ENCODE measurements at places on chromosomes 12 and 14. TPM values are rescaled to one million over a fixed set of nuclear protein-coding genes. Genes with fewer than 3 reads are reported as not detected.

DNA sequence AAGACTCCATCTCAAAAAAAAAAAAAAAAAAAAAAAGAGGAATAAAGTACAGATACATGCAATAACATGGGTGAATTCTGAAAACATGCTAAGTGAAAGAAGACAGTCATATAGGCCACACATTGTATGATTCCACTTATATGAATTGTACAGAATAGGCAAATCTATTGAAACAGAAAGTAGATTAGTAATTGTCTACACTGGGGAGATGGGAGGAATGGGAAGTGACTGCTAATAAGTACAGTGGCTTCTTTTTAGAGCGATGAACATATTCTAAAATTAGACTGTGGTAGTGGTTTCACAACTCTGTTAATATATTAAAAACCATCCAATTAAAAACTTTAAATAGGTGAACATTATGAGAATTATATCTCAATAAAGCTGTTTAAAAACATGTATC lies 74.4 kb downstream of the ANKS1B start:
- no peak for DNase-seq

- peak; percentile 26 for DNase-seq
These were observed 111.6 kb downstream of the SCAF11 start for GRCh38 chr12:45878630-45879255.

DNA sequence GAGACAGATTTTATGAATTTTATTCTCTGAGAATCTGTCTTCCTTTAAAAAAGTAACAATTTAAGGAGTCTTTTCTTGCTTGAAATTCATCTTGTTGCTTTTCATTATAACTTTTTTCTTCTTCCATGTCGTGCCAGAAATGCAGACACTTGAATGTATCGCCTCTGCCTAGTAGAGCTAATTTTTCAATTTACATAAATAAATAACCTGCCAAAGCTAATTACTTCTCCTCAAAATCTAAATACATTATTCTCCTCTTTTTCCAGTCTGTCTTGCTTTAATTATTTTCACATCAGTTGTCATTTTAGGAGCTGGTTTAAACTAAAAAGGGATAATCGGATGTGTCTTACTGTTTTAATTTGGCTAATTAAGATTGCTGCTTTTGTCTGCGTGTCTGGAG lies 711.1 kb upstream of the SEL1L start:
- DNase-seq, result no peak

- no peak for DNase-seq
These were observed 14.8 kb downstream of the SLC25A29 start for GRCh38 chr14:100291305-100292075.

The BMP4 gene
- total RNA-seq, result not detected

- no peak for DNase-seq
These were observed 550 bp downstream of the GNG2 start for GRCh38 chr14:51860825-51861499.

DNA sequence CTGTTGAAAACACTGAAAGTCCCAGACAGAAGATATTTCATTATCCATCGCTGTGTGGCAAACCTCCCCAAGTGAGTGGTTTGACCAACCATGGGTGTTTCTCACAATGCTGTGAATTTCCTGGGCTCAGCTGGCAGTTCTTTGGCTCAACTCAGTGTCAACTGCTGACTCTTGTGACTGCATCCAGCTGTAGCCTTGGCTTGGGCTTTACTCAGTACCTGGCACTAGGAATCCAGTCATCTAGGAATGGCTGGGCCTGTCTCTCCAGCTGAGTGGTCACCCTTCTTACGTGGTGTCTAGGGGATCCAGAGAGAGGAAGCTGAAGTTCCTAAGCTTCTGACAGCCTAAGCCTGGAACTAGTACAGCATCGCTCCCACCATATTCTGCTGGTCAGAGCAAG lies 80.7 kb upstream of the PSMC1 start:
- no peak for DNase-seq

DNA sequence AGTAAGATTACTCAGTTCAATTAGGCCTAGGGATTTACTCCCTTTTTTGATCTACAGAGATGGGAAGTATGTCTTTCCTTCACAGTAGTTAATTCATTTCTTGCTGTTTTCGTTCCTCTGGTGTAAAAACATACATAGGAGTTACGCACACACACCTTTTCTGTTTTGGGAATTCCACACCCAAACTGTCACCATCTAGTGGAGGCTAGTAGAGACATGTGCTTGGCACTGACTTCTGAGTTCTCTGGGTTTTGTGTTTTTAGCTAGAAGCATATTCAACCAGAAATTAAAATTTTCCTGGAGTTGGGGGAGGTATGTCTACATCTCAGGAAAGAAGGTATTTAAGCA lies 1.4 kb downstream of the SUSD6 start:
- no peak for DNase-seq

The ESR2 gene
- 0.32 TPM for total RNA-seq

The TAS2R20 gene
- 1.4 TPM for total RNA-seq

- no peak for DNase-seq
These were observed 10.1 kb downstream of the FOXN3 start for GRCh38 chr14:89406941-89407340.

The PTPRO gene
- 0.46 TPM for total RNA-seq

GRCh38 chr12:131009595-131010395 lies 56.1 kb downstream of the ADGRD1 start:
- no peak for DNase-seq

- DNase-seq, result no peak
These were observed 695 bp upstream of the MMP19 start for GRCh38 chr12:55843431-55843830.

The AQP6 gene
- total RNA-seq, result not detected

- peak; percentile 7 for DNase-seq
These were observed 98.5 kb upstream of the RASSF8 start for GRCh38 chr12:25859976-25860375.

GRCh38 chr12:29447285-29447975 lies 50.1 kb downstream of the OVCH1 start:
- DNase-seq, result no peak

GRCh38 chr14:22024137-22024536 lies 350.5 kb upstream of the OR4E1 start:
- DNase-seq, result no peak

GRCh38 chr14:91258011-91258618 lies 13.6 kb upstream of the GPR68 start:
- no peak for DNase-seq

DNA sequence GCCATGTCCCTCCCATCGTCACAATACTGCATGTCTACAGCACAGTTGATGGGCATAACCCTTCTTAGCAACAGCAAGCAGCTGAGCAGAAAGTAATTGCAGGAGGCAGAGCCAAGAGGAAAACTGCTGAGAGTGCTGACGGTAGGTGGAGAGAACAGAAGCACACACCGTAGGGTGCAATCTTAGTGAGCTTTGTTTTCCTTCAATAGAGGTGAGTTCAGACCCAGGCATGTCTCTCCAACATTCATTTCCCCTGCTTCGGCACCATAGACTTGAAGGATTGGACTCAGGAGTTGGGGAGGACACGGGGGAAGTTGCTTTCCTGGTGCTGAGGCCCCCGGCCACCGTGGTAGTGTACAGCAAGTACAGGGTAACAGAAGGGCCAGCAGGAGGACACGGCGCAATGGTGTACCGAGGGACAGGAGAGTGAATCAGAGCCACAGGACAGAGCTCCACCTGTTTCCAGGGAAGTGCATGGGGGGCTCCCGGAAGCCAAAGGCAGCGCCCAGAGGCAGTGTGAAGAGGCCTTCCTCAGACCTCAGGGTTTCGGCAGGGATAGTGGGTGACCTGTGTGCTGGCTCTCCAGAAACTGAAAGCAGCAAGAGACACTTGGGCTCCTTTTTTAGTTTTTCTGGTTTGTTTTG lies 36.3 kb upstream of the SINHCAF start:
- DNase-seq, result peak; percentile 15

DNA sequence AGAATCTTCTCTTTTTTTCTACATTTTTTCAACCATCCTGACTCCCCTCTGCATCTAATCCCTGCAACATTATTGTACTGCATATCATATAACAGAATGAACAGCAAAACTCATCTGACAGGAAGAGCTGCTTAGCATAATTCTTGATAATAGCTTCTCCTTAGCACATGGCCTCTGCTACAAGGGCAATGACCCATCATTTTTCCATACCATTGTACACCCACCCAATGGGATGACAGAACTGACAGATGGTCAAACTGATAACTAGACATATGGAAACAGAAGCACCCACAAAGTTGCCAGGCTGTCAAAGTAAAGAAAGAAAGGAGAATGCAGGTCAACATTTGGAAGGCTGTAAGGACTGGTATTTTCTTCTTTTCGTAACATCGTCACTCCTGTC lies 390.4 kb upstream of the USP15 start:
- DNase-seq, result no peak

DNA sequence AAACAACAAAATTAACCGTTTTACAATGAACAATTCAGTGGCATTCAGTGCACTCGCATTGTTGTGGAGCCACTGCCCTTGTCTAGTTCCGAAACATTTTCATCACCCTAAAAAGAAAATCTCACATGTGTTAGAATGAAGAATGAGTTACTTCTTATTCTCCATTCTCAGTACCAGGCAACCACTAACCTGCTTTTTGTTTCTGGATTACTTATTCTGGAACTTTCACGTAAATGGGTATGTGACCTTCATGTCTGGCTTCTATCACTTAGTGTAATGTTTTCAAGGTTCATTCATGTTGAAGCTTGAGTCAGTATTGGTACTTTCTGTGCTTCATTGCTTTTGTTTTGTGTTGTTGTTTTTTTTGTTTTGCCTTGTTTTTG lies 15.6 kb downstream of the RCOR1 start:
- no peak for DNase-seq

GRCh38 chr12:89041078-89041477 lies 311.2 kb downstream of the DUSP6 start:
- DNase-seq, result no peak

DNA sequence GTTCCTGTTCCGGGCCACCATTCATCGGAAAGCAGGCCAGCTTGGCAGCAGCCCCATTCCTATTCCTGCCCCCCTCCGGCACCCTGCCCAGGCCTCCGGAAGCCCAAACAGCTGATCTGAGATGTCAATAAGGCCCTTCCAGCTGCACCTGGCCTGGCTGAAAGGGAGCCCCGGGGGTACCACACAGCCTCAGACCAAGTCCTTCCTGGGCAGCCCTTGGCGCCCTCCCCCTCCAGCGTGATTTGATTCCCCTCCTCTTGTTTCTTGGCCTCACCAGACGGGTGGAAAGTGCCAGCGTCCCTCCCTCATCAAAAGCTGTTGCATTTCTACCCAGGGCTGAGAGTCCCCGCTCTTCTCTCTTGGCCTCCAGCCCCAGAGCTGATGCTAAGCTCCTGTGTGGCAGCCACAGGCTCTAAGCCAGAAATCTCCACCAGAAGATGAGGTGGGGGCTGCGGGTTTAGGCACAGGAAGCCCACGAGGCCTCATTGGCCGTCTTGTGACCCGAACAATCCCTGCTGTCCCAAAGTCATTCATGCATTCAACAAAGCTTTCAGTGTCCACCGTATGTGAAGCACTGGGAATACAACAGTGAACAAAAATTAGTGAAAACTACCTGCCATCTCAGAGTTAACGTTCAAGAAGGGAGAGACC lies 215.4 kb downstream of the SLC41A2 start:
- no peak for DNase-seq

DNA sequence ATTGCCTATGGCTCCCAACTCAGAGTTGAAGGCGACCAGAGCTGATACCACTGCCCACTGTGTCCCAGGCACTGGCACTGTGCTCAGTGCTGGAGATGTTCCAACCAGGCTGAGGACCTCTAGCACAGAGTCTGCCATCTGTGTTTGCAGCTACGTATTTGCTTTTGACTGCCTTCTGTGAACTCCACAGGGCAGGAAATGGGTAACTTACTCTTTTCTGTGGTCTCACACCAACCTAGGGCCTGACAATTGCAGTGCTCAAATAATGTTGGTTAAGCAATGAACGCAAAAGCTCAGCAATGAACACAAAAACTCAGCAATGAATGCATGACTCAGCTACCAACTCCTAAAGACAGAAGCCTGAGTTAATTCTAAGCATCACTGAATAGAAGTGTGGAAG lies 202.8 kb downstream of the NUAK1 start:
- DNase-seq, result no peak

DNA sequence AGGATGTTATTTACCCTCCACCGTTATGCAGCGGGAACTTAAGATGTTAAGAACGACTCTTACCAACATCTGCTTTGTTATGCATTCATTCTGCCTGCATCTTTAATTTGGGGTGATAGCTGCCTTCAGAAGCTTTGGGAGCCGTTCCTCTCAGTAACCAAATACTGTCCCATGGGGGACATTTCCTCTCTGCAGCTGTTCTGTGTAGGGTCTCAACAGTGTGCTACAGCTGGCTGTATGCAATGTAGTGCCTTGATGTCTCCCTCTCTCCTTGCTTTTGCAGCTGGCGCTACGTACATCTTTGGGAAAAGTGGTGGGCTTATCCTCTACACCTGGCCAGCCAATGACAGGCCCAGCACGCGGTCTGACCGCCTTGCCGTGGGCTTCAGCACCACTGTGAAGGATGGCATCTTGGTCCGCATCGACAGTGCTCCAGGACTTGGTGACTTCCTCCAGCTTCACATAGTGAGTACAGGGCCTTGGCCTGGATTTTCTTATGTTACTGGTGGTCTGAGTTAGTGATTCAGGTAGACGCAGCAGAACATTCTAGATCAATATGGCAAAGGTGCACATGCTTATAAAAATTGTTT lies 744.3 kb downstream of the DIO2 start:
- DNase-seq, result no peak

The CAPS2 gene
- 2.3 TPM for total RNA-seq

The PRKAB1 gene
- 18.0 TPM for total RNA-seq

The CLEC6A gene
- total RNA-seq, result not detected

DNA sequence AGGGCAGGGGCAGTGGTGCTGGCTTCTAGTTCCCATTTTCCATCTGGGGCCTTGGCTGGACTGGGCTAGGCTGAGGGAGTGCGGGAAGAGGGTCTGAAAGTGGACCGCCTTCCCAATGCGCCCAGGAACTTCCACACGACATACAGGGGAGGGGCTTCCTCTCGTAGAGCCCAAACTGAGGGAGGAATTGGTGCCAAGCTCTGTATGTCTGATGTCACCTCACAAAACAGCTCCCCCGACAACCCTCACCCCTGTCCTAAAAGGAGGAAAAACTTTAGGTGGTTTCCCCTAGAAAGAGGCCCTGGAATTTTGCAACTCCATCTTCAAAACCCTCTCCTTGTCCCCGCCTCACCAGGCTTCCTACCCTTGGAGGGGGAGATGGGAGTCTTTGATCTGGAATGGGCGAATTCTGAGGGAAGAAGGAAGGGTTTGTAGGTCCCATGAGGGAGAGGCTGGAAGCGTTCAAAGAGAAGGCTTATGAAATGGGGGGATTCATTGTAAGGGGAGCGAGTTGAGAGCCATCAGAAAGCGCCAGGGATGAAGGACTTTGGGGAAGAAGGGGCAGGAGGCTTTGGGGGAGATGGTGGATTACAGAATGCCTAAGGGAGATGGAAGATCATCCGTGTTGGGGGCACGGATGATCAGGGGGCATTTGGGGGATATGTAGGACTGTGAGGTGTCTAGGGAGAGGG lies 844 bp downstream of the GLTP start:
- DNase-seq, result no peak

The WNT1 gene
- total RNA-seq, result not detected

GRCh38 chr14:78292003-78292402 lies 121.8 kb downstream of the NRXN3 start:
- DNase-seq, result no peak

The OVCH1 gene
- not detected for total RNA-seq

- DNase-seq, result no peak
These were observed 41.1 kb downstream of the SYNE2 start for GRCh38 chr14:63893701-63894458.

- no peak for DNase-seq
These were observed 1.6 kb downstream of the MGAT4C start for GRCh38 chr12:86254399-86255107.

The DHRS4L2 gene
- total RNA-seq, result 27.6 TPM

GRCh38 chr12:29561664-29562071 lies 64.2 kb upstream of the OVCH1 start:
- DNase-seq, result no peak

The DYRK4 gene
- total RNA-seq, result 33.9 TPM

The CEBPE gene
- total RNA-seq, result 0.19 TPM

GRCh38 chr14:98140862-98141530 lies 1131.0 kb downstream of the BCL11B start:
- peak; percentile 34 for DNase-seq

Measured in activated CD4-positive, alpha-beta T cell treated with anti-CD3 and anti-CD28 coated beads for 36 hours (primary cell).